Retina (tissue), 1 donor: ENCODE measurements at places on chromosomes 16 and 17.

- no peak for DNase-seq
These were observed 36.4 kb downstream of the FOXL1 start for GRCh38 chr16:86614699-86615098.

GRCh38 chr17:689556-690275 is 24.9 kb downstream of the VPS53 start:
- no peak for DNase-seq

GRCh38 chr17:27622986-27623385 is 8.0 kb upstream of the LGALS9 start:
- DNase-seq = no peak

DNA sequence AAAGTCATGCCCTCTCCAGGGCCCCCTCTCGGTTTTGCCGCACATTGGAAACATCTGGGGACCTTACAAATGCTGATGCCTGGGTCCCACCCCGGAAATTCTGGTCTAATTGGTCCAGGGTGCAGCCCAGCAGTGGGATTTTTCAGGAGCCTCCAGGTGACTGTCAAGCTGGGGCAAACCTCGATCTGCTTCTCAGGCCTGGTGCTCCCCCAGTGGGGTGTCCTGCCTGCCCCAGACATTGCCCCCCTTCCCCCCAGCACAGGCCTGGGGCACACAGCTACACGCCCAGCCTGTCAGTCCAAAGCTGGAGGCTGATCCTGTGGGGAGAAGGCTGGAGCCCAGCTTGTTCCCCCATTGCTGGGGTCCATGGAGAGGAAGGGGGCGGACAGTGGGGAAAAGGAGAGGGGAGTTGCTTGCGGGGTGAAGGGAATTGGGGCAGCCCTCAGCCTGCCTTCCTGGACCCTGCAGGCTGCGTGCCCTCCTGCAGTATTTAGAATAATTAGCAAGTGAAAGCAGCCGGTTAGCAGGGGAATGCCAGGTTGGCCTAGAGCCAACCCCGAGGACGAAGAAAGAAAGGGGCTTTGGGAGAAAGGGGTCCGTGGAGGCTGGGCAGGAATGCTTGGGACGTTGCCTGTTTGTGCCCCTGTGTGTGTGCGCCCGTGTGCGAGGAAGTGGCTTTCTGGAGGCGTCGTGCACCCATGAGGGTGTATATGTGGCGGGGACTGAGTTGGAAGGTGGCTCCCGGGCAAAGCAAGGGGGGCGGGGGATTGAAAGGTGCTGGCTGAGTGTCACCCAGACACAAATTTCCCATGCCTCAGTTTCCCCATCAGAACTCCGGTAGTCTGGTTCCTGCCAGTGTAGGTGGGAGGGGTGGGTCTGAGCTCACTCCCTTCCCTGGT is 5.9 kb downstream of the FOXJ1 start:
- peak; percentile 41 for DNase-seq

DNA sequence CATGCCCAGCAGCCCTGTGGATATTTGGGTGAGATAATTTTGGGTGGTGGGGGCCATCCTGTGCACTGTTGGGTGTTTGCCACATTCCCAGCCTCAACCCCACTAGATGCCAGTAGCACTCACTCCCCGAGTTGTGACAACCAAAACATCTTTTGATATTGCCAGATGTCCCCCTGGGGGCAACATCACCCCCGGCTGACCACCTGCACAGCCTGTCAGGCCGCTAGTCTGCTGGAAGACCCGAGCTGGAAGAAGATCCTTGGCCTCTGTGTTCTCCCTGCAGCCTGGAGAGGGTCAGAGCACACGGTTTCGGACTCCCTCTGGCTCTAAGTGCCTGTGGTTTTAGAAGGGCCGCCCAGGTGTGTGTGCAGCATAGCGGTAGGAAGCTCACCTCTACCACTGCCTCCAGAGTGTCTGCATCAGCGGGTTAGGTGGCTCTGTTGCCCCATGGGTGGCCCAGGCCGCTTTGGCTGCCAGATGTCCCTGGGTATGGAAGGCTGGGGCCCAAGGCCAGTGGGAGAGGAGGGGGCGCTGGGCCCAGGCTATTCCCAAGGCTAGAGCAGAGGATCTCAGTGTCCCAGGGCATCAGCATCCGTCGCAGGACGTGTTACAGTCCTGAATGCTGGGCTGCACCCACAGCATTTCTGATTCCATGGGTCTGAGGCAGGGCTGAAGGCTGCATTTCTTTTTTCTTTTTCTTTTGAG is 195.8 kb upstream of the GSE1 start:
- no peak for DNase-seq

GRCh38 chr16:23318639-23319038 is 16.5 kb downstream of the SCNN1B start:
- DNase-seq = no peak

- peak; percentile 86 for DNase-seq
These were observed 458.0 kb upstream of the ASIC2 start for GRCh38 chr17:33750943-33751701.

GRCh38 chr17:70321352-70321751 is 152.0 kb downstream of the KCNJ2 start:
- no peak for DNase-seq

- DNase-seq = no peak
These were observed 680.6 kb upstream of the C16orf82 start for GRCh38 chr16:26386096-26386495.

DNA sequence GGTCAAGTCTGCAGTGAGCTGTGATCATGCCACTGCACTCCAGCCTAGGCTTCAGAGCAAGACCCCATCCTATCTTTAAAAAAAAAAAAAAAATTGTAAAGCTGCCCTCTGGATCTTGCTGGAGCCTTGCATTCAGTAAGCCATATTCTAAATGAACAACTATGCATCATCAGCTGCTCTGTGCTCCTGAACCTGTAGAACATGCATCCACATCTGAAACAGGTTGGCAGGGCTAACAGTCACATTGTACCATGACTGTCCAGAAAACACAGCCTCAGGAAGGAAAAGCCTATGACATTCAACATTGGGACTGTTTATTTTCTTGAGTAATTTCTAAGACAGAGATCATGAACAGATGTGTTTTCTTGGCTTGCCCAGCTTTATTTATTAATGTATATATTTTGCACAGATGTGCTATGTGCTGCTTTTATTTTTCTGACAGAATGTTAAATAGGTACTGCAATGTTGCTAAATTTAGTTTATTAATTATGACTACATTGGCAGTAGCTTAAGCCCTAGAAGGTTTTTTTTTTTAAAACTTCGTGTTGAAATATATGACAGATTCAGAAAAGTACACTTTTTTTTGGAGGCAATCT is 19.8 kb downstream of the ACSF2 start:
- no peak for DNase-seq

- no peak for DNase-seq
These were observed 6.9 kb downstream of the ZNF469 start for GRCh38 chr16:88389621-88390160.

GRCh38 chr17:68580236-68580770 is 20.9 kb downstream of the FAM20A start:
- no peak for DNase-seq

DNA sequence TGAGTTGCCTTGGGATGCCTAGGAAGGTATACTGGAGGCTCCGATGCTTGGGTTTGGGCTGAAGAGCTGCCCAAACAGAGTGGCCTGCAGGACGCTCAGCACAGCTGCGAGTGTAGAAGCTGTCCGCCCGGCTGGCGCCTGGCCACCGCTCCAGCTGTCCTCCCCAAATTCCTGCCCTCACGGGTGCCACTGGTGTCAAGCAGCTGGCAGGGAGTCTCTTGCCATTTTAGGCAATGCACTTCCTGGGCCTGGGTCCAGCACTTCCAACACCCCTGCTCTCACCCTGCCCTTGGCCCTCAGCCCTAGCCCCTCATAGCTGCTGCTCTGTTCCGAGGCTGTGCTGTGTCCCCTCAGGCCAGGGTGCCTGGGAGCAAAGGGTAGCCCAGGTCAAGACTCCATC is 5.2 kb upstream of the PKMYT1 start:
- DNase-seq = no peak

DNA sequence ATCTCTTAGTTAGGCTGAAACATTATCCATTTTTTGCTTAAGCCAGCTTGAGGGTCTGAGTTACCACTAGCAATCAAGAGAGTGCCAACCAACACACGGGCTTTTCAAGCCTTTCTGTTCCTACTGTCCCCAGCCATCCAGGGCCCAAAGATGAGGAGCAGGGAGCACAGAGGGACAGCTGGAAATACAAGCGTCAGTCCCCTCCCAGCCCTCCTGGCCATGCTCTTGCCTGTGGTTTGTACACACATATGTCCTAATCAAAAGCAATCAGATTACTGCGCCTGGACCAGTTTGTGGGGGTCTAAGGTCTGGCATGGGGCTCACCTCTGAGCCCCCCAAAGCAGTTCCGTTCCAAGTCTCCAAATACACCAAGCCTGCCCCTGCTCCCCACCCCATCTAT is 3.5 kb downstream of the CORO7 start:
- no peak for DNase-seq

DNA sequence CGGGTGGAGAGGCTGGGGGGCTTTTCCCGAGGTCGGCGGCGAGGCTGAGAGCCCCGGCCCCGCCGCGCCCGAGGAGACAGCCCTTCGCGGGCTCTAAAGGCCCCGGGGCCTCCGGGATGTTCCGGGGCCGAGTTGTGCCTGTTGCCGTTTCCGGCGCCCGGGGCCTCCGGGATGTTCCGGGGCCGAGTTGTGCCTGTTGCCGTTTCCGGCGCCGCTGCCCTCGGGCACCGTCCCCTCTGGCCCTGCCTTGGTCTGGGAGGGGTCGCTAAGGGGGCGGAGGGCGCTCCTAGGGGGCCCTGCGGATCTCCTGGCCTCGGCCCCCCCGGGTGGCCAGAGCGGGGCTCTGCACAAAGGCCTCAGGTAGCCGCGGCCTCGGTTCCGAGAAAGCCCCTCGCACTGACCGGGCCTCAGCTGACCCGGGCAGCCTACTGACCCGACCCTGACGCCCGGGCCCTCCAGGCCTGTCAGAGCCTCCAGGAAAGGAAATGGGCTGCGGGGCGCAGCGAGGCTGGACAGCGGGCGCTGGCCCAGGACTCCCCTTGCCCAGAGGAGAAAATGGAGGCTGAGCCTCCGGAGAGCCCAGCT is 24.2 kb downstream of the ACTG1 start:
- no peak for DNase-seq

DNA sequence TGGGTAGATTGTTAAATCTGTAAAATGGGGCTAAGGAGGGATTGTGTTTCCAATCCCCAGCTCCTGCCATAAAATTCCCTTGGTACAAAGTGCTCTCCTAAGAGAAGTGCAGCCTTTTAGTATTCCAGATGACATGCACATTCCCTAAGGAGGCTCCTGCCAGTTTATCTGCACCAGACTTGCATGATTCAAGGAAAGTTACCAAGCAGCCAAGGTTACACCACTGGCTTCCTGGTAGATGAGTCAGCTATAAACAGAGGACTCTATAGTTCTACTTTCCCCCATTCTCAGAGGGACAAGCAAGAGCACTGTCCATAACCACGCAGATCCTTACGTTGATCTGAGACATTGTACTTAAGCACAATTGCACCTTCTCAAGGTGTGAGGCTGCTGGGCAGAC is 1.9 kb downstream of the CALB2 start:
- DNase-seq = no peak

DNA sequence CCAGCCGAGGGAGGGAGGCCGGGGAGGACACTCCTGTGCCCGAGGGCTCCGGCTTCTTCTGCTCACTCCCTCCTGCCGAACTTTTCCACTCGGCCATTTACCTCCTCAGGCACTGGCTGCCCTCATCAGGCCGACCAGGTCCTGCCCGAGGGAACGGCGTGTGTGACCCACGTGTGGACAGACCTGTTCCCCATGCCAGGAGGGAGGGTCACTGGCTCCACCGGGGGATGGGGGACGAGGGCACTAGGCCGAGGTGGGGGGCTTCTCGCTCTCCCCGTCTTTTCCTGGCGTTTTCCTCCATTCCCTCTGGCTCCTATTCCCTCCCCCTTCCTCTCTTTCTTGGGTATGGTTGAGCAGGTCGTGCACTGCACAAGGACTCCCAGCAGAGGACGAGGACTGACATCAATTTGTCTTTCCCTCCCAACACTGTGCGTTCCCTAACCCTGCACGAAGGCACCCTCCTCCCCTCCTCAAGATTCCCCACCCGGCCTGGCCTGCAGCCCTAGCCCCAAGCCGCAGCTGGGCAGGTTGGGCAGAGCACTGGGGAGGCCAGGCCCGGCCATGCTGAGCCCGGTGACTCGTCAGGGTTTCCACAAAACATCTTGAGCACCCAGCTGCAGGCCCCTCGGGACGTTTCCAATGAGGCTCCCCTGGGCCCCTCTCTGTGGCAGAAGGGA is 3.2 kb upstream of the IL17C start:
- DNase-seq = no peak

DNA sequence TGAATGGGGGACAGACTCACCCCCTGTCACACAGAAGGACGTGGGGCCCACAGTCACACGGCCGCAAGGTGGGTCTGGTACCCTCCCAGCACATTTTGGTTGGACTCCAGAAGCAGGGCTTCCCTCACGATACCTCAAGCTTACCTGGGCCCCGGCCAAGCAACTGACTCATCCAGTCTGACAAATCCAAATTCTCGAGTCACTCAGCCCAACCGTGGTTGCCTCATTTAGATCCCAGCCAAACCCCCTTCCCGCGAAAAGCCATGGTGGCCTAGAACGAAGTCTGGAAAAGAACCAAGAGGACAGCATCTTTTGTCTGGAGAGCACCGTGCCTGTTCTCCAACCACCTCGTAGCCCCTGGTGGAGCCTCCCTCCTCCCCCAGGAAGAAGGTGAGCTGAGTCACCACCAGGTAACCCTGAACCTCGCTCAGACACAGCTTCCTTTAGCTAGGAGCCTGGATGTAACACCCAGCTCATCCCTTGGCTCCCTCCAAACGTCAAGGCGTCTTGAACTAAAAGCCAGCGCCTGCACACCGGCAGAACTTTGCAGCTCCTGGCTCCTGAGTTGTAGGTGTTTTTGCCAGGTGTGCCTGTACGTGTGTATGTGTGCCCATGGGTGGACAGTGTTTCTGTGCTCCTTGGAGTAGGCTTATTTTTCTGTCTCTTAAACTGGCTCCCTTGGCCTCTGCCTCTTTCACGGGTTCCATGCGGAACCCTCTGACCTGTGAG is 78.9 kb downstream of the CMIP start:
- DNase-seq = no peak

- peak; percentile 36 for DNase-seq
These were observed 602.6 kb downstream of the KCNJ2 start for GRCh38 chr17:70771804-70772386.

DNA sequence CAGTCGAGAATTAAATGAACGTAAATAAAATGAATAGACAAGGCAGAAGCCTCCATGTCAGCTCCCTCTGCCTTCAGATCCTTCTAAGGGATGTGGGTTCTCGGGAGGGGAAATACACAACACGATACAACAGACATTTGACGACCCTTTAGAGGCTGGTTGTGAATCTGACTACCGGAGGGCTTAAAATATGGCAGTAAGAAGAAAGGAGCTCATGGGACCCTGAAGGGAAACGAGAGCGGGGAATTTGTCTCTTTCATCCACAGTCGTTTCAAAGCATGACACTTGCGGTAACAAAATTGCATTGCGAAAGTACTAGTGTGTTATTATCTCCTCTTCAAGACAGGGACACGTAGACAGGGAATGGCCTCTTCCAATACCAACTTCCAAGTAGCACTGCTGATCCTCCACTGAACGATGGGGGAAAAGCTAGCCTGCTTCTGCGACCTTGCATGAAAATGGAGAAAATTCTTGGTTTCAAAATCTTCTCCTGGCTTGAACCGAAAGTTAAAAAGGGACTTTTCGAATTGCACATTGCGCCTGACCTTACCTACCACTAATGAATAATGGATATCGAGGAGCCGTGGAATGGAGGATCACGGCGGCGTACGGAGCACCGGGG is 1.2 kb upstream of the TNRC6C start:
- no peak for DNase-seq

- DNase-seq = no peak
These were observed 11.8 kb upstream of the NUDT16L1 start for GRCh38 chr16:4681471-4682083.

- DNase-seq = no peak
These were observed 32.7 kb upstream of the LRRC37A start for GRCh38 chr17:46262271-46262670.
